ENCODE measurements at places on chromosomes 1 and 21.

DNA sequence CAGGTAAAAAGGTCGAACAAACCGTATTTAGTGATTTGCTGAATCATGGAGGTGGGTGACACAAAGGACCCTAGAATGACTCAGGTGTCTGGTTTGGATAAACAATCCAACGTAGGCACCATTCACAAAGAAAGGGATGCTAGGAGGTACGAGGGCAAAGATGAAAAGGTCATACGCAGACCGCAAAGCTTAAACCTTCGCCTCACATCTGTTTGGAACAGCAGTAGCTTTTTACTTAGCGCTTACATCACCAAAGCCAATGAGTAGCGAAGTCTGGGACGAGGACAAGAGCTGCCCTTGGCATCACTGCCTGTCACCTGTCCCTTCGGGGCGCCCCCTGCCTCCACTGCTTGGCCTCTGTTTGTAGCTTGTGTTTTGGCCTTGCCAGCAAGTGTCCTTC is 350.2 kb downstream of the SMYD3 start:
- DNase-seq: no peak

DNA sequence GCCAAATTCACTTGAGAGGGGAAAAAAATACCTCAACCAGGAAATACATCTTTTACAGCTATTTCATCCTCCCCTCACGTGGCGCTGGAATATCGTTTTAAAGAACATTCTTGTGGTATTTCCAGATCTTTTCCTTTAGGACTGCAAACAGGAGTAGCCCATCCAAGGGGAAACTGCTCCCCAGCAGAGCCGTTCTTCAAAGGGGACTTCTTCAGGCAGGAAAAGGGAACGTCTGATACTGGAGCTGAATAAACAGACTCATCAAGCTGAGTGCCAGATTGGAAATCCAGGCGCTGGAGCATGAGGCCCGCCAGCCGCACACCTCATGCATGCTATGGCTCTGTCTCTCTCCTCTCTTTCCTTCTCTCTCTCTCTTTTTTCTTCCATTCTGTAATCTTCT is 34.0 kb upstream of the PROX1 start:
- no peak for DNase-seq

GRCh38 chr1:159214149-159214760 is 9.6 kb downstream of the ACKR1 start:
- DNase-seq: no peak

GRCh38 chr21:34871026-34871908 is 177.8 kb downstream of the RUNX1 start:
- no peak for DNase-seq

GRCh38 chr1:55695151-55695550 is 480.0 kb upstream of the USP24 start:
- DNase-seq: no peak

DNA sequence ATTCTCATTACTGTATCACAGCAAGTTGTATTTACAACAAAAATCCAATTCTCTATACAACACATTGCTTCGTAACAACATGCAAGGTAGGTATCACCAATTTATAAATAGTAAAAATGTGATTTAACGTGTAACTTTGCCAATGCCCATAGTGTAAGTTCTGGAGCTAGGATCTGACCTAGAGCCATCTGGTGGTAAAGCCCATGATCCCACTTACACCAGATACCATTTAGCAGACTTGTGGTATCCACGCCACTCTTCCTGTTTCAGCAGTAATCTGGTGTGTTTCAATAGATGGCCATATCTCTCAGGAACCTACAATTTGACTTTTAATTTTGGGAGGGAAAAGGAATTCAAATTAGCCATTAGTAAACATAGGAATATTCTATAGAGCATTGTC is 10.2 kb downstream of the SETSIP start:
- no peak for DNase-seq

- no peak for DNase-seq
Measured at GRCh38 chr1:77536813-77537212, 145.6 kb downstream of the ZZZ3 start.

DNA sequence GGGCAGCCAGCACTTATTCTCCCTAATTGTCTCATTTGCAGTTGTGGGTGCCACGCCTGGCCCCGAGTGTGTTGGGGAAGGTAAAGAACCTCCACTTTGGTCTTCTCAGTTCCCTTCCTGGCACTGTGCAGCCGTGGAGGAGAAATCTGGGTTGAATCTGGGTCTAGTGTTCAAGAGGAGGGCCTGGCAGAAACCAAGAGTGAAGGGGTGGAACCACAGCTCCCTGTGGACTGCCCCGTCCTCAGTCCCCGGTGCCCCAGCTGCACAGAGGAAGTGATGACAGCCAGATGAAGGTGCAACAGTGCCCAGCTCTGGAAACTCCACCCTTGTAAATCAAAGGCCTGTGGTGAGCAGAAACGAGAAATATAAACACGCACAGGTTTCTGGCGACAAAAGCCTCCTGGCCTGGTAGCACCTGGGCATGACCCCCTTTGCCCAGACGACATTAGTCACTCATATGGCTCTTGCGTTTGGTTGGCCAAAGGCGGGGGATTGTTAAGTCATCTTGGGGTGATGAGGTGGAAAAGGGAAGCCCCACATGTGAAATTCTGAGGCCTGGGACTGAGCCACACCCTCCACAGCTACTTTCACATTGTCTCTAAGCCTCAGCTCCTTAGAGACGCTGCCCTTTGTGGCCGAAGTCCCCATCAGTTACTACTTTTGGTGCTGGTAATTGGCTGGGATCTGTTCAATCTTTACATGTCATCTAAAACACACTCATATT is 4.2 kb upstream of the ECE1 start:
- no peak for DNase-seq

- no peak for DNase-seq
Measured at GRCh38 chr1:111219557-111220286, 7.8 kb upstream of the CHI3L2 start.

DNA sequence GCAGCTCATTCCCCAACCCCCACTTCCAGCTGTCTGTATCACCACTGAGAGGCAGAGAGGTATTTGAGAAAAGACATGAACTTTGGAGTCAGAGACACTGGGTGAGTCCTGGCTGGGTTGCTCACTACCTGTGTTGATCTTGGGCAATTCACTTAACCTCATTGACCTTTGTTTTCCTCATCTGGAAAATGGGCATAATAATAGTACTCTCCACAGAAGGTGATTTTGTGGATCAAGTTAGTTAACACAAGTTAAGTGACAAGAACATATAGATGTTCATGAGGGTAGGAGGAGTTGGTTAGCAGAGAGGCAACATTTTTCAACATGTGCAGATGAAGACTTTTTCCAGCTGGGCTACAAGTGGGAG is 17.1 kb upstream of the ETV3L start:
- DNase-seq: no peak

DNA sequence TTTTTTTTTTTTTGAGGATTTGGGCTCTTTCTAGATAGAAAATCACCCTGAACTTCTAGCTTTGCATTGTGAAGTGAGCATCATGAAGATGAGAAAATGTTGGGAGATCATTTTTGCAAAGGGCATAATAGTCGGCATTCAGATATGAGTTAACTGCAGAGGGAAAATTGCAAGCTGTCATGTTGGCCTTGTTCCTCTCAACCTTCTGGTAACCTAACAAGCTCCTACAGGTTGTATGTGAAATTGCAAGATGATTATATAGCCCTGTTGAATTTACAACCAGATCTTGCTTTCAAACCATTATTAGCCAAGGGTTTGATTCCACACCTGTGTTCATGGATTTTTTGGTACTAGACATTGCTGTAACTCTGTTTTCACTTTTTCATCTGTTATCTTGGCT is 2.2 kb downstream of the ELOA start:
- DNase-seq: no peak

GRCh38 chr1:58852731-58853485 is 69.1 kb upstream of the JUN start:
- DNase-seq: no peak

DNA sequence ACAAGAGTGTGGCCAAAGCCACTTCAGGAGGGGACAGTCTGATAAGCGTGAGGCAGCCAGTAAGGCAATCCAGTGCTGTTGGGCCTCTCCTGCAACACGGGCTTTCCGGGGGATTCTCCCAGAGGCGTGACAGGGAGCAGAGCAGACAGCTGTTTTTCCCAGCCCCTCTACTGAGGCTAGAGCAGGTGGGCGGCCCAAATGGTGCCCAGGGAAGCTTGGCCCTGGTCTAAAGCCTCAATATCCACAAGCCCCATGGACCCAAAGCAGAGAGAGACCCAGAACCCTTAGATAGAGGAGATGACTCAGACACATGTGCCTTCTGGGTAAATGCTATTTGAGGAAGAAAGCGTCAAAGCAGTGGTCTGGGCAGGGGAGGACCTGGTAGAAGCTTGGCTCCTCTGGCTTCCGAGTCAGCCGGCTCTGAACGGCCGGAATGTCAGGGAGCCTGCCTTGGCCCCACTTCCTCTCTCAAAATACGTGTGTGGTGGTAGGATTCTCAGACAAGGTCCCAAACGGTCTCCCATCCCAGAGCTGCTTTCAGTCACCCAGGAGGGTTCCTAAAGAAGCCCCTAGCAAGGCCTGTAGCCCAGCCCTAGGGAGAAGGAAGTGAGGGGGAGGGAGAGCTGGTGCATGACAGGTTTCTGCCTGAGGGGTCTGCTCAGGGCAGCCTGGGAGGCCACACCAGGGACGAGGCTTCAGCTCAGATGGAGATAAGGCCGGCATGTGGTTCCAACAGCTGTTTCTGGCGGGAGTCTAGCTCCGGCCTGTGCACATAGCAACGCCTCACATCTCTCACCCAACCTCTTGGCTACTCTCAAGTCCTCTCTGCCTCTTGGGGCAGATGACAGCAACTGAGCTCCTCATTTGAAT is 28.8 kb downstream of the PIK3C2B start:
- DNase-seq: no peak

DNA sequence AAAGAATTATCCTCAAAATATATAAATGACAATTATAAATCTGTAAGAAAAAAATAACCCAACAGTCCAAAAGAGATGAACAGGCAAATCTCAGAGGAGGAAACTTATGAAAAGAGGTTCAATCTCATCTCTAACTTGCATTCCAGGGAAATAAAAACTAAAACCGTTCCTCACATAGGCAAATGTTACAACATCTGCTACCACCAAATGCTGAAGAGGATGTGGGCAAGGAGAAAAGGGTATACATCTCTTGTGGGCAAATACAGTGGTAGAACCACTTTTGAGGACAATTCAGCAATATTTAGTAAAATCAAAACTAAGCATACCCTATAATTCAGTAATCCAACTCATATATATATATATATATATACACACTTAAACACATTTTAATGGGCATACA is 33.7 kb upstream of the SGIP1 start:
- no peak for DNase-seq

DNA sequence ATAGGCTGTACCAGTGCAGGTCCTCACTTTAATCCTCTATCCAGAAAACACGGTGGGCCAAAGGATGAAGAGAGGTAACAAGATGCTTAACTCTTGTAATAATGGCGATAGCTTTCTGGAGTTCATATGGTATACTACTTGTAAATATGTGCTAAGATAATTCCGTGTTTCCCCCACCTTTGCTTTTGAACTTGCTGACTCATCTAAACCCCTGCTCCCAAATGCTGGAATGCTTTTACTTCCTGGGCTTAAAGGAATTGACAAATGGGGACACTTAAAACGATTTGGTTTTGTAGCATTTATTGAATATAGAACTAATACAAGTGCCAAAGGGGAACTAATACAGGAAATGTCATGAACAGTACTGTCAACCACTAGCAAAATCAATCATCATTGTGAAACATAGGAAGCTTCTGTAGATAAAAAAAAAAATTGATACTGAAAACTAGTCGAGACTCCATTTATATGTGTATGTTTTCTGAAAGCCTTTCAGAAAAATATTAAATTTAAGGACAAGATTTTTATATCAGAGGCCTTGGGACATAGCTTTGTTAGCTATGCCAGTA is 7.0 kb downstream of the SOD1 start:
- no peak for DNase-seq

DNA sequence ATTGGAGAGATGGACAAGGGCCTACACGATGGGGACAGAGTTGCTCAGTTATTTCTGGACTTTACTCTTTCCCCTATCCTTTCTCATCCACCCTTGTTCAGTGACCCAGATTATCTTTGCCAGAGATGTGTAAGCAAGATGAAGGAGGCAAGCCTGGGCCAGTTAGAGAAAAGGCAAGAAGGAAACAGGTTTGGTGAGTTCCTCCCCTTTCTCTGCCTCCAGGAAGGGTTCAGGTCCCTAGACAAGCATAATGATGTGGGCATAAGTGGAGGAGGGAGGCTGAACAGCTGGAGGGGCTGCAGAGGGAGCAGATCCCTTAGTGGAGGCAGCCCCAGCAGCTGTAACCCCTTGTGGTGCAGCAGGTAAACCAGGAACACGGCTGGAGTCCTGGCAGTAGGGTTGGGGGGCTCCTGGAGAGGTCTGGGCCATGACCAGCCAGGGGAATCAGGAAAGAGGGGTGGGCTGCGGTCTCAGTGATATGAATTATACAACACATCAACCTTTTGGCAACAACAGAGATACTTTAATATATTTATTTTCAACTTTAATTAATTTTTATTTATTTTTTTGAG is 9.2 kb upstream of the CDC42 start:
- DNase-seq: no peak

- no peak for DNase-seq
Measured at GRCh38 chr1:236568285-236568894, 35.9 kb downstream of the HEATR1 start.

- DNase-seq: no peak
Measured at GRCh38 chr1:109979489-109980091, 5.0 kb upstream of the AHCYL1 start.

- DNase-seq: no peak
Measured at GRCh38 chr1:79295967-79296366, 289.4 kb upstream of the ADGRL4 start.

GRCh38 chr1:154442006-154442740 is 37.0 kb downstream of the IL6R start:
- DNase-seq: no peak

DNA sequence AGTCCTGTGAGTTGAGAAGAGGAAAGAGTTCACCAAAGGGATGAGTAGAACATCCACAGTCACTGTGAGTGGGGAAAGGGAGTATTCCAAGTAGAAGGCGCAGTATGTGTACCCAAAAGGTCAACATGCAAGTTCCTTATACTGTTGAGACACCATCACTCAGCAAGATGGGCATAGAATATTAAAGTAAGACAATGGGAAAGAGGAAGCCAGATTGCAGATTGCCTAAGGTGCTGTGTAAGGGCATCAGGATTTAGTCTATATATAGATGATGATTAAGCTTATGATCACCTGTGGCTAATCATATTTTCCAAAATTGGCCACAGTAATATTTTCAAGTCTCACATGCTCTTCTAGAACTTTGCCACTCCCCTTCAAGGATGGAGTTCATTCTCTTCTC is 120.1 kb upstream of the CAMK1G start:
- no peak for DNase-seq

DNA sequence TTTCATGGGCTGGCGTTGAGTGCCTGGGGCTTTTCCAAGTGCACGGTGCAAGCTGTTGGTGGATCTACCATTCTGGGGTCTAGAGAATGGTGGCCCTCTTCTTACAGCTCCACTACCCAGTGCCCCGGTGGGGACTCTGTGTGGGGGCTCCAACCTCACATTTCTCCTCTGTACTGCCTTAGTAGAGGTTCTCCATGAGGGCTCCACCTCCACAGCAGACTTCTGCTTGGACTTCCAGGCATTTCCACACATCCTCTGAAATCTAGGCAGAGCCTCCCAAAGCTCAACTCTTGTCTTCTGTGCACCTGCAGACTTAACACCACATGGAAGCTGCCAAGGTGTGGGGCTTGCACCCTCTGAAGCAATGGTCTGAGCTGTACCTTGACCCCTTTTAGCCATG is 82.1 kb downstream of the CCDC18 start:
- DNase-seq: no peak

- DNase-seq: no peak
Measured at GRCh38 chr1:156389311-156389710, 20.3 kb downstream of the RHBG start.
